Natural killer cell treated with Interleukin-12 subunit alpha and Interleukin-12 subunit beta and Interleukin-15 and Interleukin-18, amount 100 ng/mL, for 72 hours (primary cell): ENCODE measurements at places on chromosomes 12 and 14. TPM values are rescaled to one million over a fixed set of nuclear protein-coding genes. Genes with fewer than 3 reads are reported as not detected.

Gene AQP6
- not detected for total RNA-seq

Gene OTX2
- not detected for total RNA-seq

Gene SERPINA9
- not detected for total RNA-seq

Gene POTEG
- total RNA-seq = not detected

Gene ARHGEF25
- total RNA-seq = 4.0 TPM

Gene HSPB8
- total RNA-seq = not detected

Gene WSCD2
- total RNA-seq = not detected

Gene IFNG-AS1
- total RNA-seq = 1.8 TPM

Gene SLC10A1
- not detected for total RNA-seq

Gene SLC4A8
- 4.3 TPM for total RNA-seq

Gene CBLN3
- total RNA-seq = 10.9 TPM

Gene ALG10
- total RNA-seq = 15.2 TPM

Gene MGP
- not detected for total RNA-seq

Gene KCNC2
- not detected for total RNA-seq

Gene MYF5
- not detected for total RNA-seq

Gene TMEM132C
- not detected for total RNA-seq

Gene CYP27B1
- total RNA-seq = 18.8 TPM

Gene CLEC4C
- not detected for total RNA-seq

Gene ALX1
- not detected for total RNA-seq

Gene ASCL1
- total RNA-seq = not detected

Gene GPD1
- total RNA-seq = 0.36 TPM

Gene TESPA1
- total RNA-seq = 67.2 TPM

Gene SOS2
- total RNA-seq = 52.1 TPM

Gene KRT80
- total RNA-seq = not detected

Gene SSPN
- 1.3 TPM for total RNA-seq

Gene AMIGO2
- total RNA-seq = 5.6 TPM

Gene KRT5
- total RNA-seq = not detected

Gene SLC38A4
- total RNA-seq = not detected

Gene ZFHX2
- total RNA-seq = 2.8 TPM

Gene HCAR3
- total RNA-seq = not detected

Gene CCND2
- total RNA-seq = 1,190 TPM

Gene CD163L1
- not detected for total RNA-seq

Gene FAM181A
- total RNA-seq = not detected

Gene ENDOU
- not detected for total RNA-seq

Gene ZNF384
- 81.1 TPM for total RNA-seq

Gene GLIPR1
- 48.3 TPM for total RNA-seq

Gene HOXC9
- total RNA-seq = not detected
